Dermis microvascular lymphatic vessel endothelial cell (primary cell): ENCODE measurements at places on chromosomes 12 and 14. TPM values are rescaled to one million over a fixed set of nuclear protein-coding genes. Genes with fewer than 3 reads are reported as not detected.

GRCh38 chr12:132773077-132773955 lies 11.7 kb upstream of the ANKLE2 start:
- DNase-seq: no peak

GRCh38 chr12:1583421-1584078 lies 10.8 kb downstream of the FBXL14 start:
- DNase-seq: peak; percentile 85

GRCh38 chr12:47867495-47867941 lies 37.3 kb downstream of the VDR start:
- DNase-seq: no peak

GRCh38 chr14:89519040-89519439 lies 102.0 kb upstream of the FOXN3 start:
- DNase-seq: no peak

The SDS gene
- total RNA-seq: under 0.01 TPM in 1 of 2 replicates, not detected in the other

DNA sequence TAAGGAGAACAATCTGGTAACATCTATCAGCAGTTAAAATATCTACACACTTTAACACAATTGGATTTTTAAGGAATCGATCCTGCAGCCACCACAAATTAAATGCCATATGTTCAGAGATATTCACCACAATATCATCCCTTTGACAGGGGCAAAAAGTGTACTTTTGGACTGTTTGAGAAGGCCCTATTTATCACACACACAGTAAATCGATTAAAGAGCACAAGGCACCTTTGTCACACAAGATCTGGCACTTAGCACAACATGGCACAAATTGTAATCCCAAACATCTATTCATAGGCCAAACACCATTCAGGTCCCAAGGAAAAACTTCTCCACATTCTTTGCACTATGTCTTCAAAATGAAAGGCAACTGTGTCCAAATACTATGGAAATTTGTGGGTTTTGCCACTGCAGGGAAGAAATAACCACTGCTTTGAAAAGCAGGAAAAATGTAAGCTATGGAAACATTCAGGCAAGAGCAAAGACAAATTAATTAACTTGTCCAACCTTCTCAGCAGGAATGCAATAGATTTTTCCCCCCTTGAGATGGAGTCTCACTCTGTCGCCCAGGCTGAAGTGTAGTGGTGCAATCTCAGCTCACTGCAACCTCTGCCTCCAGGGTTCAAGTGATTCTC lies 282.5 kb upstream of the TMPO start:
- DNase-seq: no peak

The CORO1C gene
- total RNA-seq: 190 and 213 TPM in 2 replicates

DNA sequence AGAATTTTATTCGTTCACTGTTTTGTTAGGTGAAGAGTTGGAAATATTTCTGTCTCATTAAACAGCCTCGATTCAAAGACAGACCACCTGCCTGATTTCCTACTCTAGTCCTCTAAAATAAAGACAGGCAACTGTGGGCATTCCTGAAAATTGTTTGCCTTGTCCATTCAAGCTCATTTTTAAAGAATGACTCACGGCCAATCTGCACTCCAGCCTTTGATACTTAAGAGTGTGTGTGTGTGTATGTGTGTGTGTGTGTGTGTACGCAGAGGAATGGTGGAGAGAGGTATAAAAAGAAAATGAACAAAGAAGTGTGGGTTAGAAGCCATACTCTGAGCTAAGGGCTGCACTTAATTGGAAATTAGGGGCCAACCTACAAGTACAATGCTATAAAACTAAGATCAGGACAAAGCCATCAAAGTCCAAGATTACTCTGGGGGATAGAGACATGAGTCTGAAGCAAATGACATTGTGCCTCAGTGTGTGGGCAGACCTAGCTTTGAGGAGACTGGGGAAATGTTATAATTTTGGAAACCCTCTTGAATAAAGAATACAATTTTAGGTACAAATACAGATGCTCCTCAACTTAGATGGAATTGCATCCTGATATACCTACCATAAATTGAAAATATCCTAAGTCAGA lies 45.6 kb upstream of the SOCS2 start:
- DNase-seq: peak; percentile 72

The P2RX7 gene
- 3.9 and 6.4 TPM in 2 replicates for total RNA-seq

GRCh38 chr12:94207467-94207848 lies 59.1 kb downstream of the PLXNC1 start:
- DNase-seq: no peak

The CFAP54 gene
- total RNA-seq: 6.2 and 9.2 TPM in 2 replicates

The GIT2 gene
- total RNA-seq: 28.6 and 35.1 TPM in 2 replicates

GRCh38 chr12:17108877-17109541 lies 503.0 kb upstream of the LMO3 start:
- no peak for DNase-seq

DNA sequence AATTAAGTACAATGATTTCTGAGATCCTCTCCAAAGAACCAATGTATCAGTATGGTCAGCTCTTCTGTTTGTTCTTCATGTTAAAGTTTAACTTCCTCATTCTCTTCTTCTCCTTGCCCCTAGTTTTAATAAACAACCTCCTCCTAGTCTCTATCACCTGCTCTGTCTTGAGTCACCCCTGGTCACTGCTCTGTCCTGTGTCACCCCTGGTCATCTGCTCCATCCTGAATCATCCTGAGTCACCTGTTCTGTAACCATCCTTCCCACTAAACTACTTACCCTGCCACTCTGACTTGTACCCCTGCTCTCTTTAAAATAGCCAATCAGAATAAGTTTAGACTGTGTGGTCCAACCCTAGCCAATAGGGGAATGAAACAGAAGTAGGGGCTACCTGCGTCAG lies 100.5 kb downstream of the ALG10B start:
- no peak for DNase-seq

DNA sequence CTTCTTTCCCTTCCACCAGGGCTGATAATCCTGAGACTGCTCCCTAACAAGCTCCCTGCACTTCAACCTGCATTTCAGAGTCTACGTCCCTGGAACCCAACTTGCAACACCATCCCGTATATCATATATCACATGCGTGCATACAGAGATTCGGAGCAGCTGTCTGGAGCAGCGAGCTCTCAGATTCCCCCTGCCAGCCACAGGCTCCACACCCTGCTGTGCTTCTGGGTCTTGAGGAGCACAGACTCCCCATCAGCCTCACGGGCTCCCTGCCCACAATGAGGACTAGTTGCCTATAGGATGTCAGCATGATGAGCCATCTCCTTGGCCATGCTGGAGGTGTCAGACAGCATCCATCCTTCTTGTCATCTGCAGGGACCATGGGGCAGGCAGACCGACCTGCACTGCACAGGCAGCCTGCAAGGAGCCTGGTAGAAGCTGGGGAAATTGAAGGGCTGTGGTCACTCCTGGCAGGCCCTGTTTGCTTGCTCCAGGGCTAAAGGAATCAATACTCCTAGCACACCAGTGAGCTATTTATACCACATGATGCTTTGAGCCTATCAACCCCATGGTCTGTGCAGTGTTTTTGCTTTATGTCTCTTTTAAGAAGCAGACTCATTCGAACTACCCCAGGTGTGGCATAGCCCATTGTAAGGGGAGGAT lies 19.6 kb upstream of the HDAC7 start:
- no peak for DNase-seq

GRCh38 chr14:92460916-92461579 lies 52.5 kb upstream of the RIN3 start:
- DNase-seq: peak; percentile 66

- peak; percentile 11 for DNase-seq
These were observed 163.3 kb downstream of the APAF1 start for GRCh38 chr12:98808243-98808875.

The SOX5 gene
- total RNA-seq: under 0.01 TPM in 2 replicates

DNA sequence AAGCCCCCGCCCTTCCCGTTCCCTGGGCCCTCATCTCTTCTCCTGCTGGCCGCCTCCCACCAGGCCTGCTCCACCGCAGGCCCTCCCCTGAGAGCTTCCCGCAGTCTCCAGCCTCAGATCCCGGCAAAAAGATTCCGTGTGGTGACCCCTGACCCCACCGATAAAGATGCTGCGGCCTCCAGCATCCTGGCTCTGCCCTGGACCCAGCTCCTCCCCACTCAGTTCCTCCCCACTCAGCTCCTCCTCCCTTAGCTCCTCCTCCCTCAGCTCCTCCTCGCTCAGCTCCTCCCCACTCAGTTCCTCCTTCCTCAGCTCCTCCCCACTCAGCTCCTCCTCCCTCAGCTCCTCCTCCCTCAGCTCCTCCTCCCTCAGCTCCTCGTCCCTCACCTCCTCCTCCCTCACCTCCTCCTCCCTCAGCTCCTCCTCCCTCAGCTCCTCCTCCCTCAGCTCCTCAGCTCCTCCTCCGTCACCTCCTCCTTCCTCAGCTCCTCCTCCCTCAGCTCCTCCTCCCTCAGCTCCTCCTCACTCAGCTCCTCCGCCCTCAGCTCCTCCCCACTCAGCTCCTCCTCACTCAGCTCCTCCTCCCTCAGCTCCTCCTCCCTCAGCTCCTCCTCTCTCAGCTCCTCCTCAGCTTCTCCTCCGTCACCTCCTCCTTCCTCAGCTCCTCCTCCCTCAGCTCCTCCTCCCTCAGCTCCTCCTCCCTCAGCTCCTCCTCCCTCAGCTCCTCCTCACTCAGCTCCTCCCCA lies 17.0 kb downstream of the NOC4L start:
- DNase-seq: no peak

DNA sequence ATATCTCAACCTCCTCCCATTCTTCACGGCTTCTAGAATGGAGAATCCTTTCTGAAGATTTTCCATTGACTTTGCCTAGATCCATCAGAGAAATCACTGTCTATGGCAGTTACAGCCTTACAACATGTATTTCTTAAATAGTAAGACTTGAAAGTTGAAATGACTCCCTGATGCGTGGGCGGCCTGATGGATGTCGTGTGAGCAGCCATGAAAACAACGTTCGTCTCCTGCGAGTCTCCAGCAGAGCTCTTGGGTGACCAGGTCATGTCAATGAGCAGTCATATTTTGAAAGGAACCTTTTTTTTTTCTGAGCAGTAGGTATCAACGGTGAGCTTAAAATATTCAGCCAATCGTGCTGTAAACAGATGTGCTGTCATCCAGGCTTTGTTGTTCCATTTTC lies 139.9 kb upstream of the C14orf180 start:
- DNase-seq: no peak

DNA sequence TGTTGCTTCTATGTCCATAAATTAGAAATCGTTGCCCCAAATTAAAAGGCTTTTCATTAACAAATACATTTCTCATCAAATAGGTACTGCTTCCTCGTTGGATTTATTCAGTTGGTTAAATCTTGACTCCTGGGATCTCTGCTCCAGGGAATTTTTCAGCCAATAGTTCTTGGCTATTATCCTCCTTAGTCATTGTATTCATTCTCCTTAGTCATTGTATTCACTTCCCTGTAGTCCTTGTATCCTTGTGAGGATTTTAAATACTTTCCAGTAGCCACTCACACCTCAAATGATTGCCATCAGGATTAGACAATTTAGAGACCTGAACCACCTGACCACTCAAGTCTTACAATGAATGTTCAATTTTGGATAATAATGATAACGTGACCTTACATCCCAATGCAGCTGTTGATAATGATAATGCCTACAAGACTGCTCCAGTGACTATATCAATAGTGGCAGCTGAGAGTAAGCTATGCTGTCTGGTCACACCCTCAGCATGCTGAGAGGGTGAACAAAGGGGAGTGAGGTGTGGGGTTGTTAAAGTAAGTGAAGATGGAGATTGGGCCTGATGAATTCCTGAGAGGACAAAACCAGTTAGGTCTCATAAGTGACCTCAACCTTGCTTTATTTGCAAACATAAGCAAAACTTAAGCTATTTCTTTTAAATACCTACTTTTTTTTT lies 193.7 kb upstream of the RTL1 start:
- peak; percentile 29 for DNase-seq

- peak; percentile 59 for DNase-seq
These were observed 523 bp downstream of the WSB2 start for GRCh38 chr12:118060301-118061010.

GRCh38 chr14:74924061-74924460 lies 1.0 kb upstream of the RPS6KL1 start:
- no peak for DNase-seq

DNA sequence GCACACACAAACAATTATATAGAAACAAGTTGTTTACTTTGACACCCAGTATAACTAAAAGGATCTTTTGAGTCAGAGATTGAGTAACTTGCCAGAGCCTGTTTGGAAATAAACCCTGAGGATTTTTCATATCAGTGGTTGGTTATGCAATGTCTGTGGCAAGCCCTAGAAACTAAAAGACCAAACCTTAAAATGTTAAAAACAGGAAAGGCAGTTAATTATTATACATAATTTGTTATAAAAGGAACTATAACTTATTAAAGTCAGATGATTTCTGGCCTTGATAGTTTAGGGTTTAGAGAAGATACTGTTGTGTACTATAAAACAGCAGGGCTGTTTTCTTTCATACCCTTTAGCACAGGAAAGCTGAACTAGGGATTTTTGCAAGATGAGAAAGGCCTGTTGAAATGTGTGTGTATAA lies 44.1 kb downstream of the PSEN1 start:
- no peak for DNase-seq

The PTGER2 gene
- total RNA-seq: under 0.01 TPM in 1 of 2 replicates, not detected in the other

DNA sequence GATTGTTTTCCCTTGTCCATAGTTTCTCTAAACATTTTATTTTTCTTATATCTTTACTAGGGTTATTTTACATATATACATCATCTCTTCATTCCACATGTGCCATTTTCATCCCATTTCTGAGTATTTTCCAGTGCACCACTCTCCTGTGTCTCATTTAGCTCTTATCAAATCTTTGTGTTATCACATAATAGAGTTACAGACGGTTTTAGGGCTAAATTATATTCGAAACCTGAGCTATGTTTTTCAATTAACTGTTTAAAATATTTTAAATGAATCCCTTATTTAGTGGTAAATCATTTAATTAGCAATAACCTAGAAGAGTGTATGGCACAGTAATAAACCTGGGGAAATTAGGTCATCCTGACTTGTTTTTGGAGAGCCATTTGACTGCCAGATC lies 160.4 kb upstream of the DCN start:
- no peak for DNase-seq

The GSKIP gene
- total RNA-seq: 21.6 and 23.3 TPM in 2 replicates

DNA sequence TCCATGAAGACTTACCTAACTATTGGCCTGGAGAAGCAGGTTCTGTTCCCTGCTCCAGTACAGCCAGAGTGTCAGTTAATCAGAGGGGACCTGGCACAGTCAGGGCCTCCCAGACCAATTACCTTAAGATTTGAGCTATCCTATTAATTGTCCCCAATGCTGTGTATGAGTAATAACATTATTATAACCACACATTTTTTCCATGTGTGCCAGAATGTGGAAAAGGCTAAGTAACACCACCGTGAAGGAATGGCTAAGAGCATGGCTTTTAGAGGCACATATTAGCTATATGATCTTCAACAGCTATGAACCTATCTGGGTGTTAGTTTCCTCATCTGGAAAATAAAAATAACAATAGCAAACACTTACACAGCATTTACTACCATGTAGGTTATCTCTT lies 111.1 kb upstream of the RAP1B start:
- DNase-seq: no peak

- no peak for DNase-seq
These were observed 73.6 kb upstream of the ELK3 start for GRCh38 chr12:96120359-96121100.

GRCh38 chr12:51947246-51947996 lies 4.1 kb upstream of the ACVR1B start:
- DNase-seq: no peak

- DNase-seq: peak; percentile 76
These were observed 224.6 kb upstream of the CRY1 start for GRCh38 chr12:107317751-107318555.

GRCh38 chr14:76811561-76811960 lies 1.1 kb downstream of the ANGEL1 start:
- DNase-seq: peak; percentile 24
